ENCODE measurements at places on chromosomes 16 and 17.

GRCh38 chr17:48814504-48814903 is 2.5 kb downstream of the TTLL6 start:
- peak; percentile 74 for DNase-seq

DNA sequence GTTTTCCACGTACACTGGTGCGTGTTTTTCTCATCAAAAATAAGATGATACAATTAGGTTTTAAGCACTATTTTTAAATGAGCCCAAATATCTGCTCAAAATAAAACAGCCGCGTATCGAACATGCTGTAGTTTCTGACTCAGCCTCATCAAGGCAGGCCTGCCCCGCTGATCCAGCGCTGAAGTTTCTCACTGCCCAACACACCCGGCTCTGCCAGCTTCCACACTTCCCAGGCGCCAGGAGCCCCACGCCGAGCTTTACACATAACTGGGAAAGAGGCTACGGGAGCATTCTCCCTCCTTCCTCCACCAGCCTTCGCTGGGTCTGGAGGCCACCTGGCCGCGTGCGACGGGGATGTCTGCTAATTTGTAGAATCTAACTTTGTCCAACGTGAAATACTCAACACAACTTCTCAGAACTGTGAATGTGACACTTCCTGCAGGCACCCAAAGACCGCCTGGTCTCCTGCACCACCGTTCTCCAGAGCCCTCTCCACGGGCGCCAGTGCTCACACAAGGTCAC is 42.1 kb downstream of the MAP1LC3B start:
- no peak for DNase-seq

DNA sequence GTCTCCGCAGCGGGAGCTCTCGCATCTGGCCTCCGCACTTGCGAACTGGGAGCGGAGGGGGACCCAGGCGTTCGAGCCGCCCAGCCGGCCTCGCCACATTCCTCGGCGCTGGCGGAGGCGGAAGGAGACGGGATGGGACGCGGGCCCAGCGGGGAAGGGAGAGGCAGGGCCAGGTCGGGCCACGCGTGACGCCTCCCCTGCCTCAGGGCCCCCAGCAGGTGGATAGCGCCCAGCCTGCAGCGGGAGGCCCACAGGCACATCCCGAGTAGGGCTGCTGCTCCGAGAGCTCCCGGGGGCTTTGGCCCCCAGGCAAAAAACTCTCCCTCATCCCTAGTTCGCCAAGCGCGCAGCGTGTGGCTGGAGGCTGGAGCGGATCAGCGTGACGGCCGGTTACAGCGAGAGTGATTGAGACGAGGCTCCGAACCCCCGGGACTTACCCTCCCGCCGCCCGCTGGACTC is 800 bp downstream of the PLEKHH3 start:
- DNase-seq: peak; percentile 83

GRCh38 chr17:859824-860195 is 77.7 kb downstream of the MRM3 start:
- no peak for DNase-seq

DNA sequence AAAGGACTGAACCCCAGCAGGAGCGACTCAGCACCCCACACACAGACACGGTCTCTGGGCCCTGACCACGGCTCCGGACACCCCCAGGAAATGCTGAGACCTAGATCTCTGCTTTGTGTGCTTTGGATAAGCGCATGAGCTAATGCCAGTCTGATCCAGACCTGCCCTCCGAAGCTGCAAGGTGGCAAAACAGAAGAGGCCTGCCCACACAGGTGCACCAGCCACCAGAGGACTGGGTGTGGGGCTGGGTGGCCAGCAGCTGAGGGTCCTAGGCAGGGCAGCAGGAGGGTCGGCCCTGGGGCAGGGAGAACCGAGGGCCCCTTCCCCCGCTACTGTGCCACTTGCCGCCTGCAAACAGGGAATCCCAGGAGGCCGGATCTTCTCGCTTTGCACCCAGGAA is 30.7 kb upstream of the EIF1 start:
- DNase-seq: no peak

DNA sequence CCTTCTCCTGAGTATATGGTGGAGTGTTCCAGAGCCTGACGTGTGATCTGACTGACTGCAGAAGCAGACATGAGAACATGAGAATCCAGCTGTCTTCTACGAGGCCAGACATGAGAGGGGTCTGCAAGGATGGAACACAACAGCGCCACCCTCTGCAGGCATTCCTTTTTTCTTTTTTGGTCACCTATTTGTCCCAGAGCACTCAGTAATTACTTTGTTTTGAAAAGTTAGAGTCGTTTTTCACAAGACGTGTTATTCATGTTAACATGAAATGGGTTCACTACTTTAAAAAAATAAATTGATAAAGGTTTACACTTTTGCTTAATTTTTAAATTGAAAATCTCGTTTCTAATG is 43.8 kb upstream of the ATP2A3 start:
- no peak for DNase-seq
